ENCODE measurements at places on chromosomes 2 and 18.

DNA sequence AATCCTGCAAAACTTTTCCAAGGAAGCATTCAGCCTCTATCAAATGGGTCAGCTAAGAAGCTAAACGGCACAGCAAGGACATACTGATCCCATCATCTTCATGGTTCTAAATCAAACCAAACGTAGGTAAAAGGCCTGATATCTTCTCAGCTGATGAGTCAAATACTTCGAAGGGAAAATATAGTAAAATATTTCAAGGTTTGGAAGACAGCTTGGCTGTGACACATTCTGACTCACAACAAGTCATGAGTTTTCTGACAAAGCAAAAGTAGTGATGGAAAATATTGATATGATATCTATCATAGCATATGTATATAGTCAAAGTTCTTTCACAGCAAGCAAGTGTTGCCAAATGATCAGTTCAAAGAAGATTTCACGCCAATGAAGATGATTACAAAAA is 31.5 kb downstream of the DOCK10 start:
- no peak for DNase-seq

DNA sequence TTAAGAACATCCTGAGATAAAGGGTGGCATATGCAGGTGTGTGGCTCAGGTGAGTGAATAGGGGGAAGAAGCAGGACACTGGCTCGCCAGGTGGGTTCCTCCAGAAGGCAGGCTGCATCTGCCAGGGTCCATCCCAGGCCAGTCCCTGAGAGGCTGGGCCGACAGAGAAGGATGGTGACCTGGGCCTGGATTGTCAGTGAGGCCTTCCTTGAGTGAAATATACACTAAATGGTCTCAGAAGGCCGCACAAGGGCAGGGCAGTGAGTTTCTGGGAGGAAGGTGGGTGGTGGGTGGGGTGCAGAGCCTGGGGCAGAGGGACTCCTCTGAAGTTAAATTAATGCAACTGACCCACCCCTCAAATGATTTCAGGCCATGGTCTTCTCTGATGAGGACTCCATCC is 182.1 kb downstream of the ANKRD30B start:
- DNase-seq, result no peak

DNA sequence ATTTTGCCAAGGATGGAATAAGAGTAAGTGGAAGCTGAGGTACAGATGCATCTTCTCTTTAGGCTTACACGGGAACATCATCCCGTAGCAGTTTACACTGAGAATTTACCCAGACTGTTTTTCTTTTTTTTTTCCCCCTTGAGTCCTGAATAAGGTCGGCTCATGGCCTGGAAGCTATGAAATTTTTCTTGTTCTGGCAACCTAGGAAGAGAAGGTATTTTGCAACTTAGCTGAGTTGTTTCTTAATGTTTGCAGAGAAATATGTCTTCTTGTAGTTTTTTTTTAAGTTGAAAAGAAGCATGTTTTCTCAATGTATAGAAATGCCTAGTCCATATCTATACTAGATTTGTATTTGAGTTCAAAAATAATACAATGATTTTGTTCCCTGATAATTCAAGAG is 712.5 kb downstream of the TDRD15 start:
- DNase-seq, result no peak

GRCh38 chr2:74735564-74735963 is 81.5 kb downstream of the SEMA4F start:
- no peak for DNase-seq

DNA sequence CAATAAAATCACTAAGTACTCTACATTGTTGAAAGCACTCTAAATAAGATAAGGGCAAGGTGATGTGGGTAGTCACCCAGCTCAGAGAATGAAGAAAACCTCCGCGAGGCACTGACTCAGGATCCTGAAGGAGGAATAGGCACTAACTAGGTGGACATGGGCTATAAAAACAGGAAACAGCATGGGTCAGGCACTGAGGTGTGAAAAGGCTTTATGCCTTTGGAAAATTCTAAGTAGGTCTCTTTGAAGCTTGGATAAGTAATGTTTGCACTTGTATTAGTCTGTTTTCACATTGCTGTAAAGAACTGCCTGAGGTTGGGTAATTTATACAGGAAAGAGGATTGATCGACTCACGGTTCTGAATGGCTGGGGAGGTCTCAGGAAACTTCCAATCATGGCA is 161.6 kb downstream of the EPHA4 start:
- no peak for DNase-seq

GRCh38 chr2:192203876-192204275 is 9.1 kb upstream of the TMEFF2 start:
- DNase-seq, result no peak

- DNase-seq, result no peak
Observed at GRCh38 chr2:165371356-165371755, 98.1 kb upstream of the CSRNP3 start.

GRCh38 chr2:12177455-12178288 is 431.2 kb downstream of the LPIN1 start:
- DNase-seq, result no peak

DNA sequence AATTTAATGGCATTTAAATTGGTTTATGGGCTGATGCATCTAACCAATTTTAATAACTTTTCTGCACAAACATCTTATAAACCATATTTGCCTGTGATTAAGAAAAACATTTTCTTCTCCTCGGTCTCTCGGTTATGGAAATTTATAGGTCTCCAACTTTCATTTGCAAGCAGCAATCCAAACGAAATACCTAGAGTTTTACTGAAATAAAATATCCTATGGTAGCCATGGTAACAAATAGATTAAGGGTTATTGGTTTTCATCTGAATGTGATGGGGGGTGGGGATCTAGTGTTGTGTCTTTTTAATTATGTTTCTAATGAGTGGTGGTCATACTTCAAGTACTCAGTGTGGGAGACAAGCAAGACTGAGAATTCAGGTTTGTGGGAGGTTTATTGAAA is 2.9 kb downstream of the KLHL29 start:
- DNase-seq, result no peak

- DNase-seq, result no peak
Observed at GRCh38 chr2:174071321-174071720, 106.1 kb upstream of the SP3 start.

DNA sequence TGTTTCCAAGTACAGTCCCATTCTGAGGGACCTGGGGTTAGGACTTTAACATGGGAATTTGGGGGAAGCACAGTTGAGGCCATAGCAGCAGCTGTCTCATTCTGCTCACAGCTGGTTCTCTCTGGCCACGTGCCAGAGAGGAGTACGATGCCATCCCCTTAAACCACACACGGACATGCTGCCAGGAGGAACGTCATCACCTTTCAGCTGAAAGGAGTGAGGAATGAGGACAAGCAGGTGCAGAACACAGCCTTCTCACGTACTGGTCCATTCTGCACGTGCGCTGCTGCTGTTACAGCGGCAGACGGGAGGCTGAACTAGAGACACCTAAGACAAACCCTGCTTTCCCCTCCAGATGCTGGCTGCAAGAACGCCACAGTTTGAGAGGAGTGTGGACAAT is 33.5 kb downstream of the ODC1 start:
- DNase-seq, result no peak

GRCh38 chr2:235050980-235051351 is 99.1 kb downstream of the SH3BP4 start:
- DNase-seq, result no peak

DNA sequence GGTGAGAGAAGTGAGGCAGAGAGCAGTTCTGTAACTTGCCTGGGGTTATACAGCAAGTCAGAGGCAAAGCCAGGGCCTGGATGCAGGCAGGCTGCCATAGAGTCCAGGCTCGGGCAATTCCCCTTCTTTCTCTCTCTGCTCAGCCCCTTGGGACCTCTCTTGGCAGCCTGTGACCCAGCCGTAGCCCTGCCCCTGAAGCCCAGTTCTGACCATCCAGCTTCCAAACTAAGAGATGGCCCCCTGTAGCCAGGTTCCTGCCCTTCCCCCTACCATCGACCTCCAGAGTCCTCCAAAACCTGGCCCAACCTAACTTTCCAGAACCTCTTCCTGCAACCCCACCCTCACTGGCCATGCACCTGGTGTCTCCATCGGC is 201.2 kb downstream of the CTIF start:
- DNase-seq, result no peak

- no peak for DNase-seq
Observed at GRCh38 chr2:210475706-210476105, 853 bp downstream of the LANCL1 start.

DNA sequence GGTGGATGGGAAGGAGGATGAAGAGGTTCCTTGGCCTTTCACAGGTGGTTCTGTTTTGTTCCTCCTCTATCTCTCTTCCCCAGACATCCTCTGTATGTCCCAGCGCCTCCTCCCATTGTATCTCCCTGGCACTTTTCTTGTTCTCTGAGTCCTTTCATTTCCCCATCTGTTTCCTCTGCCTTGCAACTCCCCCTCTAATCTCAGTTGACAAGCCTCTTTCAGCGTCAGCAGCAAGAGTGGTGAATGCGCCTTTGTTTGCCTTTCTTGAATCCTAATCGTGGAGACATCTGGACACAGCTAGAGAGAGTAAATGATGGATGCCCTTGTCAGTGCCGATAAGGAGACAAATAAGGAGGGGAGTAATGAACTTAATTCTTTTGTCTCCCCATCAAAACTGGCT is 167.0 kb downstream of the NDUFA10 start:
- DNase-seq, result no peak

- DNase-seq, result no peak
Observed at GRCh38 chr18:13295894-13296293, 77.3 kb downstream of the LDLRAD4 start.

DNA sequence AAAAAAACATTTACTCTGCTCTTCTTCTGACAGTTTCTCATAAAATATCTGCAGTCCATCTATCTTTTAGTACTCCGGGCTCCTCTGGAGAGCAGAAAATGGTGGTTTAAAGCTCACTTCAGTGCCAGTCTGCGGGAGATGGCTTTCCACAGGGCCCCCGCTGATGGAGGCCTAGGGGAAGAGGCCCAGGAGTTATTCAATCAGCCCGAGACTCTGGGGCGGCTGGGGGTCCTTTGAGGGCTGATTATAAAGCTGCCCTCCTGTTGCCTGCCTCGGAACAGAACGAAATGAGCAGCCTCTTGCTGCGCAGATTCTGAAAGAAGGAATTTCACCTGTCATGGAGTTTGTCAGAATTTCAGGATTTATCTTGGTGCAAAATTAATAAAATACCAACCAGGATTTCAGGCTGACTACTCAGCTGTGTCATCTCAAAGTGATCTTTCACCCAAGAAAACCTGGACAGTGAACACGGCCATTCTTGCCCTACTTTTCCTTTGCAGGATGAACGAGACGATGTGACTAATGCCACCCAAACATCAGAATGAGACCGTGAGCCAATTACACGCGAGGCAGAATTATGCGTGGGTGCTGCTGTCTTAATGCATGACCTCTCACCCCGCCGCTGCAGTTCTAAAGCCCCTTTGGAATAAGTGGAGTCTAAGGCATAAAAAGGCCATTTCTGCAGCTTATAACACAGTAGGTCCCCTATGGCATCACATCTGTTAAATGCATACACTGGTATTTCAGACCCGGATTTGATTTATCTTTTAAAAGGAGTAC is 273.8 kb downstream of the ZNF521 start:
- DNase-seq, result no peak

DNA sequence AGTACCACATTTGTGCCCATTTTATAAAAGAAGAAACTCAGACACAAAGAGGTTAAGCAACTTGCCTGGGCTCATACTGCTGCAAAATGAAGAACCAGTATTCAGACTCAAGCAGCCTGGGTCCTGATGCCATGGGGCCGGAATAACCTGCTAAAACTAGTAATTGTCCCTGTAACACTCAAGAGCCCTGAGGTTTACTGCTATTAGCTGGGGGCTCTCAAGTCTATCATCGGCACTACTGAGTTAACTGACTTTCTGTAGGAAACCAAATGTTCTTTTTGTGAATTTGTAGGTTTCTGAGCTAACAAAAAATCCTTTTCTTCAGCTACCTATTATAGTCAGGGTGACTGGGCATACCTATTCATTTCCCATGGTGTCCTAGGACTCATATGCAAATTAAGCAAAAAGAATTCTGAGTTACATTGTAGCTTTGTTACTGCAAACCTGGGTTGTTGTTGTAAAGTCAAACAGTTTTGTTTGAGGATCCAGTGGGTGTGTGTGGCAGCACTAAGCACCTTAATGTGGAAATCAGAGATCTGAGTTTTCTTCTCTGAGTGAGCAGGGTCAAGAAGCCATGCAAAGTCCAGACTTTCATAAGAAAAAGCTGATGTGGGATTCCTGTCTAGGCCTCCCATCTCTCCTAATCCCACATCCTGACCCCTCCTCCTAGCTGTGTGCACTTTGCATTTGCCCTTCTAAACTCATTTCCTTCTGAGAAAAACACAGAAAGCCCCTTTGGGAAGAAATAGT is 72.4 kb upstream of the TNP1 start:
- DNase-seq, result no peak
